ENCODE measurements at places on chromosomes 13 and 19. TPM values are rescaled to one million over a fixed set of nuclear protein-coding genes. Genes with fewer than 3 reads are reported as not detected.

Gene PSG4
- not detected for total RNA-seq

DNA sequence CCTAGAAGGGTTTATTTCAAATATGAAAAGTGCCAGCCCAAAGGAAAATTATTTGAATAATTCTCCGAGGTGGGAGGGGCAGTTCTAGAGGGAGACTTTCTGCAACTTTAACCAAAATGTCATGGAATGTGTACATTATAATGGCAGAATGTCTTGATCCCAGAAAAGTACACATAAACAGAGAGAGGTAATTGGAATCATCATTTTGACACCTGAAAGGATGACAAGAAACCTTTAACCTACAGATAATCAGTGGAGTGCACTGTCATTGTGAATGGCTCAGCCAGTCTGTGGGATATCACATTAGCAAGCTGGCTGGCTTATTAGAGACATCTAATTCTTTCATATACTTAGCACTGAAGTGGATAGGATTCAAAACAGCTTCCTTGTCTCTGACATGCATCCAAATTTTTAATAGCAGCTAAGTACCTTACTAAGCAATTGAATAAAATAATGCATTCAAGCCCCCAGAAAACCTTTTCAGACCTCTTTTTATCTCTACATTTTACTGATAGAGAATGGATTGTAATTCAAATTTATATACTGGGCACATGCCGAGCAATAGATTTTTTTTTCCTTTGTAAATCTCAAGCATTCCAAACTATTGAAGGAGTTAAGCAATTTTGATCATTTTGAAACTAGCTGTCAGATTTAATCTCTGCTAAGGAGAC lies 468.6 kb downstream of the COG6 start:
- H3K4me3 ChIP-seq: no peak overlapping the region
- H3K36me3 ChIP-seq: no peaks in the 10 kb centered on the region
- no peaks in the 10 kb centered on the region for H3K4me1 ChIP-seq

- H3K4me1 ChIP-seq: peaks cover 12% of the 10 kb centered on the region
- no peak overlapping the region for H3K27ac ChIP-seq
- no peak for DNase-seq
- H3K4me3 ChIP-seq: no peak overlapping the region
- no peaks in the 10 kb centered on the region for H3K36me3 ChIP-seq
Observed at GRCh38 chr13:40152145-40152544, 496.7 kb downstream of the COG6 start.

DNA sequence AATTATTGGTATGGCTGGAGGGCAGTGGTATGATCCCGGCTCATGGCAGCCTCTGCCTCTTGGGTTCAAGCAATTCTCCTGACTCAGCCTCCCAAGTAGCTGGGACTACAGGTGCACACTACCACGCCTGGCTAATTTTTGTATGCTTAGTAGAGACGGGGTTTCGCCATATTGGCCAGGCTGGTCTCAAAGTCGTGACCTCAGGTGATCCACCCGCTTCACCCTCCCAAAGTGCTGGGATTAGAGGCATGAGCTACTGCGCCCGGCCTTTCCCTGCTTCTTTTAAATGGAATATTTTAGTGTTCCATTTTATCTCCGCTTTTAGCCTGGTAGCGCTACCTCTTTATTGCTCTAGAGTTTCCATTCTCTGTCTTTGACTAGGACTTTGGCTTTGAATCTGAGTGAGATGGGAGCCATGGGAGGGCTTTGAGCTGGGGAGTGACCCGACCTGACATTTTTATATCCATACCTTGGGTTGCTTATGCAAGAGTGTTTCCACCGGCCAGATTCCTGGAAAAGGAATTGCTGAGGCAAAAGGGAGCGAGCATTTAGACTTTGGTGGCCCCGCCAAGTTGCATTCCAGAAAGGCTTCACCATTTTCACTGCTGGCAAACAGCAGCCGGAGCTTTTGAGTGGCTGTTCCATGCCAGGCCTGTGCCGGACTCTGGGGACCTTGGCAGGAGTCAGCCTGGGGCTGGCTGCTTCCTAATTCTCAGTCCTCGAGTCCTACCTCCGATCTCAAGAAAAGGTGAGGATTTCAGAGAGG lies 22.9 kb downstream of the BICRA start:
- H3K4me1 ChIP-seq: peaks cover 45% of the 10 kb centered on the region
- no peaks in the 10 kb centered on the region for H3K27me3 ChIP-seq
- peak overlapping the region; percentile 1 for H3K27ac ChIP-seq
- no peak overlapping the region for H3K4me3 ChIP-seq

DNA sequence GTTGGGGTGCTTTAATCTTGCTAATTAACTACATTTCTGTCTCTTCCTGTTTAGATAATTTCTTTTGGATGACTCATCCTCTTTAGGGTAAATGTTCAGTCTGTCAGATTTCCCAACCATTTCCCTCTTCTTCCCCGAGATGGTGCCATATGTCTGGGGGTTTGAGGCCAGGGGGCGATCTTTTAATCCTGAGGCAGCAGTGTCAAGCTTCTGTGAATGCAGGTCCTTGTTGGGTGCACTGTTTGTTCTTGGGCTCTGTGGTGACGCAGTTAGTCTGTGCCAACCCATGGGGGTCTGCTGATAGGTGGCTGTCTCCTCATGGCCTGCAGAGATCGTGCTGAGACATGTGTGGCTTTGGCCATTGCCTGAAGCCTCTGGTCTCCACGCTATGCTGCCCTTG lies 420.4 kb downstream of the NDFIP2 start:
- H3K4me1 ChIP-seq: no peaks in the 10 kb centered on the region
- no peak for DNase-seq
- H3K4me3 ChIP-seq: no peak overlapping the region
- no peak overlapping the region for H3K27ac ChIP-seq
- H3K36me3 ChIP-seq: no peaks in the 10 kb centered on the region
- no peaks in the 10 kb centered on the region for H3K27me3 ChIP-seq

GRCh38 chr13:113555141-113555540 lies 29.4 kb upstream of the TFDP1 start:
- H3K27me3 ChIP-seq: no peaks in the 10 kb centered on the region
- H3K27ac ChIP-seq: no peak overlapping the region
- peaks cover 5% of the 10 kb centered on the region for H3K4me1 ChIP-seq
- no peak overlapping the region for H3K4me3 ChIP-seq
- DNase-seq: no peak
- H3K36me3 ChIP-seq: peaks cover 31% of the 10 kb centered on the region

DNA sequence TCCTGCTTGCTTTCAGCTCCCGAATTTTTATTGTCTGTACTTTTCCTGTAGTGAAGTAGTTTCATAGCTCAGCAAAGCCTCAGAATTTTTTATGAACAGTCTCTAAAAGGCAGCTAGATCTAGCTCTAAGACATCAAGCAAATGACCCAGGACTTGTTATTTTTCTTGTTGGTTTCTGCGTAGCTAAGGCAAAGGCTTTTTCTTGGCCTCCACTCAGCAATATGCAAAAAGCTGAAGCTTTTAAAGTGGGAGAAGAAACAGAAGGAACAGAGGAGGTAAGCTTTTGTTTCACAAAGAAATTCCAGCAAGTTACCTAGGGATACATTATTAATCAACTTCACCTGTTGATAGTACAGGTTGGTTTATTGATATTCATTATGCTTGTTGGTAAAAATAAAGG lies 235.9 kb downstream of the PCDH20 start:
- no peaks in the 10 kb centered on the region for H3K27me3 ChIP-seq
- no peak for DNase-seq
- no peak overlapping the region for H3K4me3 ChIP-seq
- H3K4me1 ChIP-seq: no peaks in the 10 kb centered on the region

DNA sequence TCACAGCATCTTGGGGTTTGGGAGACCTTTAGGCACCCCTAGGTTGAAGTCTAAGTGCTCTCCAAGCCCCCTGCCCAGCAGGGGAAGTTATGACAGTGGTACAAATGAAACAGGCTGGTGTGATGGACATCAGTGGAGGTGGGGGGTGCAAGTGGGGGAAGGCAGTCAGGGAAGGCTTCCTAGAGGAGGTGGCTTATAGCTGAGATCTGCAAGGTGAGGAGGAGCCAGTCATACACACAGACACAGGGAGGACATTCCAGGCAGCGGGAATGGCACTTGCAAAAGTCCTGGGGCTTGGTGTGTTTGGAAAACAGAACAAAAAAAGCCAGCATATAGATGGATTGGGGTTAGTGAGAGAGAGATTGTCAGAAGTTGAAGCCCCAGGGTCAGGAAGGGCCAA lies 11.6 kb downstream of the HSH2D start:
- H3K36me3 ChIP-seq: no peaks in the 10 kb centered on the region
- H3K4me3 ChIP-seq: no peak overlapping the region
- H3K27ac ChIP-seq: no peak overlapping the region
- no peaks in the 10 kb centered on the region for H3K27me3 ChIP-seq
- no peak for DNase-seq

GRCh38 chr13:59835569-59835968 lies 328.2 kb downstream of the DIAPH3 start:
- no peaks in the 10 kb centered on the region for H3K36me3 ChIP-seq
- H3K4me1 ChIP-seq: no peaks in the 10 kb centered on the region
- no peak overlapping the region for H3K27ac ChIP-seq
- no peaks in the 10 kb centered on the region for H3K27me3 ChIP-seq
- H3K4me3 ChIP-seq: no peak overlapping the region
- no peak for DNase-seq

DNA sequence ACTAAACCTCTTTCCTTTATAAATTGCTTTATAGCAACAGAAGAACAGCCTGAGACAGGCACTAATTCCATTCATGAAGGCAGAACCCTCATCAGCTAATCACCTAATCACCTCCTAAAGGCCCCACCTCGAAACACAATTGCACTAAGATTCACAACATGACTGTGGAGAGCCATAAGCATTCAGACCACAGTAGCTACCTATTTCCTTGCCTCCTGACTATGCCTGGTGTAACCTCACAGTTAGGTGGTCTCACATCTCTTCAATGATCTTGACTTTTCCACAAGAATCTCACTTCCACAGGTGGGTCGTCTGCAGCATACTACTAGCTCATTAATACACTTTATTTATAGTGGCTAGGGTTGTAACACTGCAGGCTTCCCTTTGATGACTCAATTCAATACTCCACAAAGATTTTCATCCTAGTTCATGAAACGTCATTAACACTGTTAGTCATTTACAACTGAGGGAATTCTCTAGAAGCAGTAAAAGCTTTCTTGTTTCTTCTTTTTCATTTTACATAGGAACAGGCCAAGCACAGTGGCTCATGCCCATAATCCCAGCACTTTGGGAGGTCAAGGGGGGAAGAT lies 27.1 kb downstream of the STK24 start:
- no peak overlapping the region for H3K4me3 ChIP-seq
- no peaks in the 10 kb centered on the region for H3K27me3 ChIP-seq
- H3K27ac ChIP-seq: peak overlapping the region; percentile 22
- H3K4me1 ChIP-seq: peaks cover 53% of the 10 kb centered on the region
- H3K36me3 ChIP-seq: no peaks in the 10 kb centered on the region

DNA sequence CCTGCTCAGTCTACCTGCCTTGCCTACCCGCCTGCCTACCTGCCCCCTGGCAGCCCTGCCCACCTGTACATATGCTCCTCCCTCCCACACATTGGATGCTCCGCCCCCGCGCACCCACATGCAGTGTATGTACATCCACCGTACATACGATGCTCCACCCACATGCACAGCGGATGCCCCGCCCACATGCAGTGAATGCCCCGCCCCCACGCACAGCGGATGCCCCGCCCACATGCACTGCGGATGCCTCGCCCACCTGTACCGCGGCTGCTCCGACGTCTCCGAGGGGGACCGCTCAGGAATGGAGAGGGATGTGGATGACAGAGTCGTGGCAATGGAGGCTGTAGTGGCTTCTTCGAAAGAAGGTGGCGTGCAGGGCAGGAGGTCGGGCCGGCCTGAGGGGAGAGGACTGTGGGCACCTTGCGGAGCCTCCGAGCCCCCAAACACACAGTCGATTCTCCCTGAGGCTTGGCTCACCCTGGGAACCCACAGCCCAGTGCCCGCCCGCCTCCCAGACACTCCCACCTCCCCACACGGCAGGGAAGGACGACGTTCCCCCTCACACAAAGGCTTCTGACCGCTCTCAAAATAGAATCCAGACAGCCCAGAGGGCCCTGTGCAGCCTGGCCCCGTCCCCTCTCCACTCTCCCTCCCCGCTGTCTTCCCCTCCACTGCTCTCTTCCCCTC lies 16.5 kb upstream of the CACTIN start:
- H3K4me3 ChIP-seq: no peak overlapping the region
- peaks cover 7% of the 10 kb centered on the region for H3K36me3 ChIP-seq
- no peak for DNase-seq
- no peaks in the 10 kb centered on the region for H3K4me1 ChIP-seq
- no peak overlapping the region for H3K27ac ChIP-seq

GRCh38 chr13:98810746-98811145 lies 58.3 kb upstream of the SLC15A1 start:
- DNase-seq: no peak
- H3K36me3 ChIP-seq: peaks cover 28% of the 10 kb centered on the region
- H3K27ac ChIP-seq: no peak overlapping the region
- no peak overlapping the region for H3K4me3 ChIP-seq
- H3K27me3 ChIP-seq: no peaks in the 10 kb centered on the region
